GM06990 (cell line): ENCODE measurements at places on chromosomes 6 and 20.

DNA sequence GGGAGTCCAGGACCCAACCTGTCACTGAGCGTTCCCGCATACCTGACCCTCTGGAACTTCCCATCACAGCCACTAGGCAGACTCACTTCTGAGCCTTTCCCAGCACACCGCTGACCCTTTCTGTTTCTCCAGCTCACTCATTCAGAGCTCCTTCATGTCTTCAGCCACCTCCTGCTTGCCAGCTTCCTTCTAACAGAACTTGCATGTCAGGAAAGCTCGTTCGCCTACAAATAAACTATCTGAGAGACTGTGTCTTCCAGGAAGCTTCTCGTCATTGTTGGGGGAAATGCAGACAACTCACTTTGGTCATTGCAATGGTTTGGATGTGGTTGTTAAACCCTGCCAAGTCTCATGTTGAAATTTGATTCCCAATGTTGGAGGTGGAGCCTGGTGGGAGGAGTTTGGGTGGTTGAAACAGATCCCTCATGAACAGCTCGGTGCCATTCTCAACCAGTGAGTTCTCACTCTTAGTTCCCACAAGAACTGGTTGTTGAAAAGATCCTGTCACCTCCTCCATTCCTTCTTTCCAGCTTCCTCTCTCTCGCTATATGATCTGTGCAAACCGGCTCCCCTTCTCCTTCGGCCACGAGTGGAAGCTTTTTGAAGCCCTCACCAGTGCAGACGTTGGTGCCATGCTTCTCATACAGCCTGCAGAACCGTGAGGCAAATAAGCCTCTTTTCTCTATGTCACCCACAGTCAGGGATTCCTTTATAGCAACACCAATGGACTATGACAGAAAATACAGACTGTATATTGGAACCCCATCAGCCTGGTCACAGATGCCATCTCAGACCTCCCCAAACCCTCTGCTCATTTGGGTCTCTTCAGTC, 1.4 kb upstream of the MUC21 start:
- DNase-seq, result no peak

- DNase-seq, result no peak
Observed at GRCh38 chr6:28996844-28997510, 8.1 kb downstream of the ZNF311 start.

DNA sequence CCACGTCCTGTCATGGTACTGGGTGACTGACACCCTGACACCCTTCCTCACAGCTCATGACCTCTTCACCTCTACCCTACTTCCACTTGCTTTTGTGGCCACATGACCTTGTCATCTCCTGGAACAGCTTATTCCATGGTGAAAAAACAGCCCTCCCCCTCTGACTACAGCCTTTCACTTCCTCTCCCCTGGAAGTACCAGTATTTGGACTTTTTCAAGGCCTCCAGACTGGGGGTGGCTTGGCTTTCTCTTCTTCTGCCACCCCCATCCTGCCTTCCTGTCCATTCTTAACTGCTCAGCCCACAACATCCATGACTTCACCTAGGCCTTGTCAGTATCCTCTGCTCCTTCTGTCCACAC, 168.4 kb downstream of the CARMIL1 start:
- DNase-seq, result no peak

- no peak for DNase-seq
Observed at GRCh38 chr6:21992178-21992967, 304.5 kb downstream of the PRL start.

DNA sequence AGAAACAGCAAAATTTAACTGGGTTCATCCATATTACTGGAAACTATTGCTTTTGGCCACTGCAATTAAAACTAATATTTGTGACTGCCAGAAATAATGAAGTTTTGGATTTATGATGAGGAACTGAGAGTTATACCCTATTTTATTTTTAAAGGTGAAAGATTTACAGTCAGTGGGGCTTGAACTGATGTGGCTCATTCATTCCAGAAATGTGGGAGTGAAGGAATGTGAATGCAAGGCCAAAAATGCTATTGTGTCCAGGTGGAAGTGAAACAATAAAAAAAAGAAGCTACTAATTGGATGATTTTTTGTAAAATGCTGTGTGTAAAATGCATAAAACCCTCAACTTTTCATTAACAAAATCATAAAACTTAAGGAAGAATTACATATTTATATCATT, 491.9 kb downstream of the COL12A1 start:
- DNase-seq, result no peak

DNA sequence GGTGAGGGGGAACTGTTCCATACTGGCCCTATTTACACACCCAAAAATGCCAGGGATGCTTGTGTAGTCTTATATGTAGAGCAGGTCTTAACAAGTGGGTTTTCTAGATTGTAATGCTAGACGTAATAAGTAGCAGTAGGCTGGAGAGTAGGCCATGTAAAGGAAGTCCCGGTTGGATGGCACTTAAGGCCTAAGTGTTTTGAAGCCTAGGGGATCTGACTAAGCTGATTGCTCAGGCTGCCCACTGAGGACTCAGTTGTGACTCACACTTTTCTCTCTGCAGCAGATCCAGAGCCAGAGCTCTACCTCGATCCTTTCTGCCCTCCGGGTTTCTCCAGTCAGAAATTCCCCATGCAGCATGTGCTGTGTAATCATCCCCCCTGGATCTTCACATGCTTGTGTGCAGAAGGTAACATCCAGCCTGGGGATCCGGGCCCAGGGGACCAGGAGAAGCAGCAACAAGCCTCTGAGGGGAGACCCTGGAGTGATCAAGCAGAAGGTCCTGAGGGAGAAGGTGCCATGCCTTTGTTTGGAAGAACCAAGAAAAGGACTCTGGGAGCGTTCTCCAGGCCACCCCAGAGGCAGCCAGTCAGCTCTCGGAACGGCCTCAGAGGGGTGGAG, 26.6 kb downstream of the ZNF133 start:
- no peak for DNase-seq

GRCh38 chr6:125182237-125183008, 28.9 kb downstream of the TPD52L1 start:
- no peak for DNase-seq

- DNase-seq, result peak; percentile 60
Observed at GRCh38 chr6:34154668-34155447, 9.0 kb upstream of the GRM4 start.

GRCh38 chr6:108735310-108736001, 112.8 kb upstream of the ARMC2 start:
- DNase-seq, result no peak

- DNase-seq, result no peak
Observed at GRCh38 chr6:136491251-136491650, 59.0 kb downstream of the MAP7 start.

DNA sequence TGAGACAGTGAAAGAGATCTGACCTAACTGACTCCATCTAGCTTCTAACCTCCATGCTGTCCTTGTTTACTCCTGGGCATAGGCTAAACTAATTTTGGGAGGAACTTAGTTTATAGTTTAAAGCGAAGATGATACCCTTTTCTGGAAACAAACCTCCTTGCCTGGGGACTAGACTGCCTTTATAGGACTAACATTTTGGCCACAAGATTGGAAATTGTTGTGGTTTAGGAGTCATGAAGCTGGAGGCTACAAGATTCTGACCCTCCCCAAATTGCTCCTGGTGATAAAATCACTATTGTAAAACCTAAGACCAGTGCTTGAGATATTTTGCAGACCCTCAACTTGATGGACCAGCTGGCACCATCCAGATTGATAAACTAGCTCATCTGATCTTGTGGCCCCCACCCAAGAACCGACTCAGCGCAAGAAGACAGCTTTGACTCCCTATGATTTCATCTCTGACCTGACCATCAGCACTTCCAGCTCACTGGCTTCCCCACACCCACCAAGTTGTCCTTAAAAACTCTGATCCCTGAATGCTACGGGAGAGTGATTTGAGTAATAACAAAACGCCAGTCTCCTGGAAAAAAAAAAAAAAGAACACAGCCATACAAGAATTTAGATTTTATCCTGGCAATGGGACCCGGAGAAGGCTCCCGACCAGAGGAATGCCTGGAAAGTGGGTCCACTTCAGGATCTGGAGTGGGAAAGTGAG, 63.0 kb downstream of the ABHD12 start:
- no peak for DNase-seq

DNA sequence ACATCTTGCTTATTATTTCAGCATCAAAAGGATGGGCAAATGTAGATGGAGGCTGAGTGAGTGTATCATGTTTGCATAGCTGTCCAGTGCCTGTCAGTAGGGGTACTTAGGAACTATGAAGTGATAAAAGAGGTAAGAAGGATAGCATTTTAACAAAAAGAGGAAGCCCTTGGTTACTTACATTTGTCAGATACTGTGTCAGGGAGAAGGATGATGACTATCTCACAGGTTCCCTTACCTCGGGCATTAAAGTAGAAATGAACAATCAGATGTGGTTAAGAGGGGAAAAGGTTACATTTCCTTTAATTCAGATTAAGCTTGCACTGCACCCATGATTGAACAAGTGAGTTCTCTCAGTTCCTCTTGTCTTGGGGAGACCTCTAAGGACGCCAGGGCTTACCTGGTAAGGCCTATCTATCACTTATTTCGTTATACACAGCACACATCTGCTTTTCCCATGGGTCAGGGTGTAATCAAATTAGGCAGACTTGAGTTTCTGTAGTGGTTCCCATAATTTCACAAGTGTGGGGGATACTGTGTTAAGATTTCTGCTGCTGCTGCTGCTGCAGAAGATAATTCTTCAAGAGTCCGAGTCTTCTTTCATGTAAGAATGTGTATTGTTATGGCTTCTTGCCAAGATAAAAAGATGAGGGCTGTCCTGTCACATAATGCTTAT, 4.5 kb downstream of the FOXO3 start:
- peak; percentile 85 for DNase-seq
